ENCODE measurements at places on chromosomes 12 and 14.

GRCh38 chr12:92486443-92487137, 216.2 kb upstream of the PLEKHG7 start:
- DNase-seq, result no peak

- DNase-seq, result no peak
These were observed 155.4 kb upstream of the NEDD1 start for GRCh38 chr12:96751626-96752025.

- no peak for DNase-seq
These were observed 9.6 kb downstream of the BICDL1 start for GRCh38 chr12:119998471-119999245.

GRCh38 chr12:57001448-57001906, 4.9 kb downstream of the ZBTB39 start:
- DNase-seq, result peak; percentile 67

- no peak for DNase-seq
These were observed 22.5 kb downstream of the EML1 start for GRCh38 chr14:99815696-99816095.

DNA sequence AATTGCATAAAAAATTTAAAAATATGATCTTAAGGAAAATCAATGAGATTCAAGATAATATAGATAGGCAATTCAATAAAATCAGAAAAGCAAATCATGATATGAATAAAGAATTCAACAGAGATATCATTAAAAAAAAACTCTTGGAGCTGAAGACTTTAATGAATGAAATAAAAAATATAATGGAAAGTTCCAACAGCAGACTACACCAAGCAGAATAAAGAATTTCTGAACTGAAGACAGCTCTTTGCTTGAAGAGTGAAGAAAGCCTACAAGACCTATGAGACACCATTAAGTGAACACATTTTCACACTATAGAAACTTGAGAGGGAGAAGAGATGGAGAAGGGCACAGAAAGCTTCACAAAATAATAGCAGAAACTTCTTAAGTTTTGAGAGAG, 45.9 kb downstream of the PLBD1 start:
- no peak for DNase-seq

- DNase-seq, result no peak
These were observed 1.2 kb downstream of the ANO4 start for GRCh38 chr12:100795800-100796179.

DNA sequence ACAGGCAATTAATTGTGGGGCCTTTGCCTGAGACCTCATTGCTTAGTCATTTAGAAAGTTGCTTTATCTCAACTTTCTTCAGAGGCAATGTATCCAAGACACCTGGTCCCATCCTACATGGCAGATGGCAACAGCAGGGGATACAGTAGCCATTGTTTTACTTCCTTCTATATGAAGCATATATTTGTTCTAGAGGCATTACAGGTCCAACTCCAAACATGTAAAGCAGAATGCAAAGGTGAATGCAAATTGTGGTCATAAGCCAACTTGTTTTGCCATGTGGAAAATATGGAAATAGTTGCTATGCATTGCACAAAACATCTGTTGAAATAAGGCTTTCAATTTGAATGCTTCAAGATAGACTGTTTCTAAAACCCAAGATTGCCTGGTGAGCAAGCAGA, 109.8 kb upstream of the BCAT1 start:
- DNase-seq, result no peak

DNA sequence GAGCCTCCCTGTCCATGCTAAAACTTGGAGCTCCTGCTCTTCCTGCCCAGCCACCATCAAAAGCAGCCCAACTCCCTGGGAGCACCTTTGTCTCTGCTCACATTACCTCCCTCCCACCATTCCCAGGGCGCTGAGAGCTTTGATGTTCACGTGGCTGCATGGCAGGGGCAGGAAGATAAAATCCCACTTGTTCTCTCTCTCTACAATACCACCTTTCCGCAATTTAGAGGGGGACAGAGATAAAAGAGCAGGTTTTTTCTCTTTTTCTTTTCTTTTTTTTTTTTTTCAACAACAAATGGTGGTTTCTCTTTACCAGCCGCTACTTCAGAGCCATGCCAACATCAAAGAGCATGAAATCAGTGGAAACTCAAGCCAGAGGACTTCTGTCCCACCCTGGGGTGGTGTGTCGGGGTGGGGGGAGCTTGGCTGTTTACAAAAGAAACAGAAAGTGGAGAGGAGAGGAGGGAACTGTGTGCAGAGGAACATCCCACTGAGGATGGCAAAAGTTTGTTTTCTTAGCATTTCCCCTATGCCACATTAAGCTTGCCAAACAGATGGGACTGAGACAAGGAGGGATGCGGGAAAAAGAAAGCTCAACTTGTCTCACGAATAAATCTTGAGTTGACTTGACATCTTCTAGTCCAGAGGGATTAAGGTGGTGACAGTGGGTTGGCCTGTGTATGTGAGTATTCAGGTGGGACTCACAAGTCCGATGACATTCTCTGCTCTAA, 103.7 kb upstream of the NUDT4 start:
- no peak for DNase-seq

GRCh38 chr14:34640826-34641225, 10.9 kb upstream of the SNX6 start:
- DNase-seq, result no peak

GRCh38 chr12:122602456-122602855, 75.4 kb downstream of the KNTC1 start:
- DNase-seq, result no peak

DNA sequence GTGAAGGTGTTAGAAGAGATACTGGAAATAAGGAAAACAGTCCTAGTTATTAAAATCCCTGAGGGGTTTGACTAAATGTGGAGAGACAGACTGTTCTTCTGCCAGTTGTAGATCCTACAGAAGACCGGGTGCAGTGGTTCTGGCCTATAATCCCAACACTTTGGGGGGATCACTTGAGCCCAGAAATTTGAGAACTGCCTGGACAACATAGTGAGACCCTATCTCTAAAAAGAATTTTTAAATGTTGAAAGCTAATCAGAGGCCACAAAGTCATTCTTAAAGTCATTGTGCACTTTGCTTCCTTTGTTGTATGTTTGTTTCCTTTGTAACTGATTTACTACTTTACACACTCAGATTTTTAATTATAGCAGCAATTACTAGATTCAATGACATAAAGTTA, 61.2 kb upstream of the RASSF3 start:
- no peak for DNase-seq

DNA sequence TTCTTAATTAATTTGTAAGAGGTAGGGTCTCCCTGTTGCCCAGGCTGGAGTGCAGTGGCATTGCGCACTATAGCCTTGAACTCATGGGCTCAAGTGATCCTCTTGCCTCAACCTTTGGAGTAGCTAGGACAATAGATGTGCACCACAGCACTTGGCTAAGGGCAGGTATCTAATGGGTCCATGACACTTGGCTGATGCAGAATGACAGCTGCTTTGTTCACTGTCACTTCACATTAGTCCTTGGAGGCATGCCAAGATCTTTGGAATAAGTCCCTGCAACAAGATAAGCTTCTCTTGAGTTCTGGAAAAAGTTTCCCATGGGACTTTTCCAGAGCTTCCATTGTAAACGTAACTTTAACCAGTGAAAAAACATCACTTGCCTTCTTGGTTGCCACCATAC, 23.4 kb downstream of the COQ6 start:
- DNase-seq, result no peak

DNA sequence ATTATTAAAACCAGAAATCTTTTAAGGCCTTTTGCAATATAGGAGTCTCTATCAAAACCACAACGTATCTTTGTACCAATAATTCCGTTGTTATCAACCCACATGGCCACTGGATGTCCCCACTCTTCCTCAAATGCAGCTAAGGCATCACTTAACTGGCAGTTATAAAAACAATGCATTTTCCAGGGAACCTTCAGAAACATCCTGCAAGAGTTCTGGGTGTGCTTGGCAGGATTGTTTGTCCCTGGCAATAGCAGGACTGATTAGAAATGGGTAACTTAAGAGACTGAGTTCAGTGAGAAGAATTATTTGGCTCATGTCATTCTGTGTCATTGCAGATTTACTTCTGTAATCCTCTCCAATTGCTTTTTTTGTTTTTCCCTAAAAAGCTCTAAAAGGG, 112.0 kb downstream of the SLC15A5 start:
- DNase-seq, result no peak

- no peak for DNase-seq
These were observed 30.1 kb upstream of the TSPAN11 start for GRCh38 chr12:30896461-30896860.

DNA sequence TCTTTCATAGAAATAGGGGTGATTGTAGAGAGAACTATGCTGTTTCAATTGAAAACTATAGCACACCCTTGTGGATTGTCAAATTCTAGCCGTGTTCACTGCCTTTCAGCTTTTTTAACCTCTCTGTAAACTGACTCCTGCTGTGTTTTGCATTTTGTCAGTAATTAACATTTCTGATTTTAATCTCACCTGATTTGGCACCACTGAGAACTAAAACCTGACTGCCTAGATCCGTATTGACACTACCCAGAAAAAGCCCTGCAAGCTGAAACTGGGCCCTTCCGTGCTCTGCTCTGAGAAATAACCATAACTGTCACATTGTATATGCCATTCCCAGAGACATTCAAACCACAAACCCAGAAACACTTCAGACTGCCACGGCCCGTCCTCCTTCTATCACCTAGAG, 26.6 kb upstream of the ETV6 start:
- DNase-seq, result no peak

- peak; percentile 6 for DNase-seq
These were observed 96.1 kb downstream of the PLXNC1 start for GRCh38 chr12:94244165-94245133.

DNA sequence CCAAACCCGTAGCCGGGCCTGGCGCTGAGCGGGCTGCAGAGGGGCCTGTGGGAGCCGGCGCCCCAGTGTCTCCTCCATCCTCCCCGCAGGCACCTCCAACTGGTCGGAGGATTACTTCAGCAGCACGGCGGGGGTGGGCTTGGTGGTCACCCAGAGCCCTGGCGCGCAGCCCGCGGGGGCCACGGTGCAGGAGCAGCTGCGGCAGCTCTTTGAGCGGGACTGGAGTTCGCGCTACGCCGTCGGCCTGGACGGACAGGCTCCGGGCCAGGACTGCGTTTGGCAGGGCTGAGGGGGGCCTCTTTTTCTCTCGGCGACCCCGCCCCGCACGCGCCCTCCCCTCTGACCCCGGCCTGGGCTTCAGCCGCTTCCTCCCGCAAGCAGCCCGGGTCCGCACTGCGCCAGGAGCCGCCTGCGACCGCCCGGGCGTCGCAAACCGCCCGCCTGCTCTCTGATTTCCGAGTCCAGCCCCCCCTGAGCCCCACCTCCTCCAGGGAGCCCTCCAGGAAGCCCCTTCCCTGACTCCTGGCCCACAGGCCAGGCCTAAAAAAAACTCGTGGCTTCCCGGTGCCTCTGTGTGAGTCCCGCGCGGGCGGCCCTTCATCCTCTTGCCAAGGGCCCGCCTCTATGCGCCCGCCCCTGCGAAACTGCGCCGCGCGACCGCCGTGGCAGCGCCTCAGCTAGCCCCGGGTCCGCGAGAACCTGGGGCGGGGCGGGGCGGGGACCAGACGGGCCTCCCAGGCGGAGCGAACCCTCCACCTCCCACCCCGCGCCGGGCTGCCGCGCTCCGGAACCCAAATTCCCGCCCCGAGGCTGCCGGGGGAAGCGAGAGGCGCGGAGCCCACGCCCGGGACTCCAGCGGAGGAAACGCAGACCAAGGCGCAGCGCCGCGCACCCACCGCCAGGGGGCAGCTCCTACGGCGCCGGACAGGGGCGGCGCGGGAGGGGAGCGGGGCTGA, 8.3 kb downstream of the PLD4 start:
- peak; percentile 82 for DNase-seq

DNA sequence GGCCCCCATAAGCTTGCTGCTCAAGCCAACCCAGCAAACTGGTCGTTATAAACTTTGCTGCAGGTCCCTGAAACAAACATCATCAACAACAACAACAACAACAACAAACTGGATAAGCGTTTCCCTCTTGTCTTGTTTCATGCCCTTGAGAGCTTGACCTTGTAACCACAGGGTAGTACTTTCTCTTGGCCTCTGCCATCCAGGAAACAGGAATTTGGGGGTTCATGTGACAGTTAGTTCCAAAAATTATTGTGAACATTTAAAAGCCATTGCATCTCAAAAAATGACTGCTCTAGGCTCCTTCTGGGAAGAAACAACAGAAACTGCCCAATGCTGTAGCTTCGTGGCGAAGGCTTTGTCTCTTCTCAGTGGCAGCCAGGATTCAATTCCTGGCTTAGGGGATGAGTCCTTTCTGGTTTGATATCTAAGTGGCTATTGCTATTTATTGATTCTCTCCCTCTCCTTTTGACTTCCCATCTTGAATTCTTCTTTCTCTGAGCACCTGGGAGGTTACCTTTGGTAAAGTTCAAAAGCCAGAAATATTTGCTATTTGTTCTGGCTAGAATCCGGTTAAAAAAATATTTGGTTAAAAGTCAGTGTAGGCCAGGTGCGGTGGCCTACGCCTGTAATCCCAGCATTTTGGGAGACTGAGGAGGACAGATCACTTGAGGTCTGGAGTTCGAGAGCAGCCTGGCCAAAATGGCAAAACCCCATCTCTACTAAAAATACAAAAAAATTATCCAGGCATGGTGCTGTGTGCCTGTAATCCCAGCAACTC, 52.0 kb upstream of the CPM start:
- DNase-seq, result no peak

GRCh38 chr12:105076098-105076497, 8.2 kb downstream of the ALDH1L2 start:
- no peak for DNase-seq

- no peak for DNase-seq
These were observed 23.8 kb downstream of the AACS start for GRCh38 chr12:125089083-125089482.

- no peak for DNase-seq
These were observed 35.0 kb downstream of the TMTC2 start for GRCh38 chr12:82721726-82722125.

DNA sequence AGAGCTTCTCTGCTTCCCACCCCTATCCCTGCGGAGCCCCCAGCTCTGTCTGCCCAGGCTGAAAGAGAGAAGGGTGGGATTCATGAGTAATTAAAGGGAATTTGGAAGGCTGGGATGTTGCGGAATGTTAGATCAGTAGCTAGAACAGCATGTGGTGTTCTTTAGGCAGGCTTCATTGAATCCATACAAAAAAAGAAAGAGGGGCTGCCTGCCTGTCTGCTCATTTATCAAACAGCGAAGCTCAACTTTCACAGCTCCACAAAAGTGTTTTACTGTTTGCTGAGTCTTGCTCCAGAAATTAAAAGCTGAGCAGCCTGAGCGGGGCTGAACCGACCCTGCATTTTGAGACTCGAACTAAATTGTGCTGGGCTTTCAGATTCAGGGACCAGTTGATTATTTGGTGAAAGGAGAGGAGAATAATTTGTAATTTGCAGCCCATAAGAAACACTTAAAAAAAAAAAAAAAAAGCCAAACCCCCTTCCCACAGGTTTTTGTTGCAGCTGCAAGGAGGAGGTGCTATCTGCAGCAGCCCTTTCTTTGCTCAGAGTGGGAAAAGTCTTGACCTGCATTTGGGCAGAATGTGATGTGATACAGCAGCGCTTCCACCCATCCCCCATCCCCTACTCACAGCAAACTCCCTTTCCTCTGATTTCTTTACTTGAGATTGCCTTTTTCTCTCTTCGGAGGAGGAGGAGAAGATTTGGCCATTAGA, 89.7 kb downstream of the RFX4 start:
- no peak for DNase-seq

- no peak for DNase-seq
These were observed 331.2 kb downstream of the SLC16A7 start for GRCh38 chr12:59927032-59927431.

Data from activated T-cell treated with anti-CD3 and anti-CD28 coated beads for 1 hour (primary cell).